D341Med (cell line): ENCODE measurements at places on chromosomes 3 and 15.

GRCh38 chr3:97990624-97991292 is 18.5 kb upstream of the RIOX2 start:
- DNase-seq = no peak

GRCh38 chr3:143291836-143292447 is 172.4 kb downstream of the CHST2 start:
- no peak for DNase-seq

- DNase-seq = no peak
These were observed 2.1 kb downstream of the FYCO1 start for GRCh38 chr3:45993421-45994027.

- no peak for DNase-seq
These were observed 8.9 kb downstream of the PARP14 start for GRCh38 chr3:122689587-122689986.

GRCh38 chr3:111301238-111301798 is 229.7 kb downstream of the NECTIN3 start:
- DNase-seq = no peak

DNA sequence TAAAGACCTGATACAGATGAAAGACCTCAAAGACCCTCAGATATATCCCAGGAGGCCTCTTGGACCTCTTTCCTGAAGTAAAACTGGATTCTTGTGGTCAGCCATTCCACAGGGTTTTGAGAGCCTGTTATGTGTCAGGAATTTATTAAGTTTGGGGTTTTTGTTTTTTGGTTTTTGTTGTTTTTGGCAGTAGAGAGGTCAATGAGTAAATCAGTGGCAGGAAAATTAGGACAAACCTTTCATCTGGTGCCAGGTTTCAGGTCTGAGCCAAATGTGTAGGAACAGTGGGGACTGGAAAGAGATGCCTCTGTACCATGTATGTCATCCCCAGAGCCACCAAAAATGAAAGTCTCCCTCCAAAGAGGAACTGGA is 520.4 kb upstream of the MDFIC2 start:
- no peak for DNase-seq

DNA sequence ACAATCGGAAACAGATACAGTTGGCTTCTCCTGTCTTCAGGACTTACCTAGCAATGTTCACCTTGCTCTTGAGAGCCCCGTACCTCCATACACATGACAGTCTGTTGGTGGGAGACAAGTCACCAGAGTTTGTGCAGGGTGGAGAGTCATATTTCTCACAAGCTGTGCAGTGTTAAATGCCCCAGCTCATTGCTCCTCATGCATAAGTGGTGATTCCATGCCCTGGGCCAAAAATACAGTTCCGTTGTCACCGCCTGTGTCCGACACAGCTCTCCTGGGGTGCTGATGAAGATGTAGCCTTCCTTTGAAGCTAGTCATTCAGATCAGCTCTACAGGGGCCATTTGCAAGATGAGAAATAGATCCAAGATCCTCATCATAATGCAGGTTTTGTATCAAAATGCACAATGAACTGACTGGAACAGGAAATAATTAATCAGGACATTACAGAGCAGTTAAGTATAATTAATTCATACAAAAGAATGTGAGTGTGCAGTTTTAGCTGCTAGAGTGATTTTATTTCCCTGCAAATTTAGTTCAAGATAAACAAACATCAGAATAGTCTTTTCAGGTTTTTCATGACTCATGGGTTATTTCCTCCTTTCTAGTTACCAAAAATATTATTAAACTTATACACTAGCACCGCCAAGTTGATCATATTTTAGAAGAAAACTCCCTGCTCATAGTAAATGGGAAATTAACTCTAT is 66.5 kb downstream of the CD47 start:
- no peak for DNase-seq

GRCh38 chr15:46365572-46365971 is 730.7 kb downstream of the SQOR start:
- no peak for DNase-seq

DNA sequence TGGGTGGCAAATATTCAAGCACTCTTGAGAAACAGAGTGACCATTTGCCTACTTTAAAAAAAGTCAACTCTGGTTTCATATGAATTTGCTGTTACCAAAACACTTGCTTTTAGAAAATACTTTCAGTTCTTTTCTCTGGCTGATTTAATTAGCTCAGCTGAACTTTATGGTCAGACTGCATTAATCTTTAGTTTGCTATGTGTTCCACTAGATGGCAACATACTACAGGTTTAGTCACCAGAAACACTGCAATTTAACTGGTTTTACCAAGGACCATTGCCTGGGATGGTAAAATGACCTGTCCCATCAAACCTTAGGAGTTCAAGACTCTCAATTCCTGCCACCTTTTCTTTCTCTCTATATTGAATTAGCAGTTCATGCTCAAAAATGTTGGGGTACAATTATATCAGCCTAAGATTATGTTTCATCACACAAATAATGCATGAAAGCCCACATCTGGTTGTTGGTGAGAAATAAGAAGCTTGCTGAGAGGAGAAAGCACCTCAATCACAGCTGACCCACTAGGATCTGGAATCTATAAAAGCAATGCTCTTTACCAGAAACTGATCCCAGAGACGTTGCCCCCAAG is 14.2 kb downstream of the EIF4E3 start:
- peak; percentile 65 for DNase-seq

DNA sequence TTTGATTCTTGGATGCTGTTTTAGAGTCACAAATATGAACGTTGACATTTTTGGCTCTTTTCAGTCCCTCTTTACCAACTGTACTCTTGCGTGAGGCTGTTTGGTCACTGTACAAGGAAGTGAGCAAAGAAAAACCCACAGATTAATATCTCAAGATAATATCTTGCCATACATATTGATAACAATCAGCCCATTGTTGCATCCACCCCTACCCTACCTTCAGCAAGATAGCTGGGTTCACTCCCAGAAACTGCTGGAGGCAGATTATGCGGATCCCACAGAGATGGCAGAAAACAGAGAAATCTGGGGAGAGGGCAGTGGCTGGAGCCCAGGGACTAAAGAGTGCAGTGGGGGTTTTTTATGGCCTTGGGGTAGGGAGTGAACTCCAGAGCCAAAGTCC is 29.9 kb upstream of the MFSD1 start:
- DNase-seq = no peak

- DNase-seq = peak; percentile 59
These were observed 216.8 kb downstream of the ERC2 start for GRCh38 chr3:56251343-56251945.

GRCh38 chr3:34361921-34362320 is 563.5 kb downstream of the PDCD6IP start:
- no peak for DNase-seq

- no peak for DNase-seq
These were observed 483.8 kb downstream of the MECOM start for GRCh38 chr3:169179722-169180121.

DNA sequence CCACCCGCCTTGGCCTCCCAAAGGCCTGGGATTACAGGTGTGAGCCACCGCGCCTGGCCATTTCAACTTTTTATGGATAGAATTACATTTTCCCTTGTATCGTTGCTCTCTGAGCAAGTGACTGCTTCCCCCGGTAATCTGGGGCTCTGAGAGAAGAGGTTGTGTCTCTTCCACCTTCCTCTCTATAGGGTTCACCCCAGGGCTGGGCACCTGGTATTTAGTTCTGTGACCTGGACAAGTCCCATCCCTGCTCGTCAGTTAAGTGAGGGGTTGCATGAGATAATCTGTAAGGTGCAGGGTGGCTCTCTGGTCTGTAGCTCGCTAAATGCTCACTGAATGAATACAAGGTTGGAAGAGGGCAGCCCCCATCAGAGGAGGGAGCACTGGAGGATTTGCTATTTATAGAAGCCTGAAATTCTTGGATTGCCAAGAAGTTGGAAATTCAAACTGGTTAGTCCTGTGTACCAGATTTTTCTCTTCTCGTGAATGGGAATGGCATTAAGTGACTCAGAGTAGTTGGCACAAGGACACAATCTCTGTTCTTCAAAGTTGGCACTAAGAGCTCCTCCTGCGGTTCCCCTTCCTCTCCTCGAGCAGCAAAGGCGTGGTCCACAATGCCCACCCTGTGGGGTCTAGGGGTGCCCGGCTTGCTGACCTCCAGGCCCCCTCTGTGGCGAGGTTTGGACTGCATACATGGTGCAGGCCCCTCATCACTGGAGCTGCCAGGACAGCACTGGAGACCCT is 68.1 kb upstream of the DLG1 start:
- peak; percentile 26 for DNase-seq

DNA sequence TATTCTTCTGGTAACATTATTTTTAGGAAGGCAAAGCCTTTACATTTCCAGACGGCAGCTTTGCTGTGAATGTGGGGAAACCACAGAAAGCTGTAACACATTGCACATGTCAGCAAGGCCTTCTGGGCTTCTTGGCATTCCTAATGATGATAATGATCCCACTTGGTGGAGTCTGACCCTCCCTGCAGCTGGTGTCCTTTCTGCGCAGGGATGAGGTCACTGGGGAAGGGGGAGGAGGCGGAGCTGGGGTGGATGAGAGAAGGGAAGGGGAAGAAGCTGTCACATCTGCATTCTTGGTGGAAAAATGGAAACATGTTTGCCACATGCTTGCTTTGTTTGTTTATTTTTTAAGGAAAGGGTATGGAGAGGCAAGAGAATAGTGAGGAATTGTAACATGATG is 68.6 kb downstream of the FILIP1L start:
- no peak for DNase-seq

- no peak for DNase-seq
These were observed 3.3 kb upstream of the SKIC8 start for GRCh38 chr15:78302579-78303312.

- no peak for DNase-seq
These were observed 222.0 kb downstream of the STT3B start for GRCh38 chr3:31754575-31755278.

- DNase-seq = no peak
These were observed 4.7 kb upstream of the FAM240A start for GRCh38 chr3:46607603-46608028.

GRCh38 chr3:105526360-105527111 is 159.8 kb downstream of the ALCAM start:
- DNase-seq = no peak

GRCh38 chr3:55935241-55935640 is 448.1 kb upstream of the WNT5A start:
- no peak for DNase-seq

GRCh38 chr3:3633761-3634160 is 165.5 kb upstream of the LRRN1 start:
- no peak for DNase-seq

GRCh38 chr15:41887161-41887560 is 6.7 kb downstream of the SPTBN5 start:
- no peak for DNase-seq

GRCh38 chr3:153313302-153313965 is 151.4 kb downstream of the RAP2B start:
- DNase-seq = no peak

- DNase-seq = no peak
These were observed 325.0 kb downstream of the SATB1 start for GRCh38 chr3:18100121-18100520.

- DNase-seq = no peak
These were observed 222.0 kb upstream of the UBE2E2 start for GRCh38 chr3:22981166-22981565.

- no peak for DNase-seq
These were observed 55.7 kb downstream of the SLC4A7 start for GRCh38 chr3:27428446-27428845.

DNA sequence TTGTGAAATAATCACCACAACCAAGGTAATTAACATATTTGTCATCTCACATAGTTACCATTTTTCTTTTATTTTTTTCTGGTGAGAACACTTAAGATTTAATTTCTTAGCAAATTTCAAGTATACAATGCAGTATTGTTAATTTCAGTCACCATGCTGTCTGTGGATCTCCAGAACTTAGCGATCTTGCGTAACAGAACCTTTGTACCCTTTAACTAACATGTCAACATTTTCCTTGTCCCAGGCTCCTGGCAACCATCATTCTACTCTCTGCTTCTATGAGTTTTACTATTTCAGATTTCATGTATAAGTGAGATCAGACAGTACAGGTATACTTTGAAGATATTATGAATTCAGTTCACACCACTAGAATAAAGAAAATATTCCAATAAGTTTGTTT is 154.4 kb downstream of the KCNAB1 start:
- DNase-seq = no peak

GRCh38 chr15:59299929-59300617 is 72.6 kb downstream of the MYO1E start:
- DNase-seq = no peak

GRCh38 chr15:101698314-101698713 is 26.0 kb downstream of the TARS3 start:
- DNase-seq = no peak

- DNase-seq = peak; percentile 5
These were observed 168.1 kb downstream of the VPS13C start for GRCh38 chr15:61892140-61892539.

- DNase-seq = no peak
These were observed 49.8 kb upstream of the CSPG5 start for GRCh38 chr3:47628426-47628825.
